Spinal cord (tissue), 10 donors: ENCODE measurements at places on chromosomes 7 and 10. TPM values are rescaled to one million over a fixed set of nuclear protein-coding genes. Genes with fewer than 3 reads are reported as not detected.
A peak's percentile ranks its signal among the peaks of the same experiment; 100 is the strongest.

DNA sequence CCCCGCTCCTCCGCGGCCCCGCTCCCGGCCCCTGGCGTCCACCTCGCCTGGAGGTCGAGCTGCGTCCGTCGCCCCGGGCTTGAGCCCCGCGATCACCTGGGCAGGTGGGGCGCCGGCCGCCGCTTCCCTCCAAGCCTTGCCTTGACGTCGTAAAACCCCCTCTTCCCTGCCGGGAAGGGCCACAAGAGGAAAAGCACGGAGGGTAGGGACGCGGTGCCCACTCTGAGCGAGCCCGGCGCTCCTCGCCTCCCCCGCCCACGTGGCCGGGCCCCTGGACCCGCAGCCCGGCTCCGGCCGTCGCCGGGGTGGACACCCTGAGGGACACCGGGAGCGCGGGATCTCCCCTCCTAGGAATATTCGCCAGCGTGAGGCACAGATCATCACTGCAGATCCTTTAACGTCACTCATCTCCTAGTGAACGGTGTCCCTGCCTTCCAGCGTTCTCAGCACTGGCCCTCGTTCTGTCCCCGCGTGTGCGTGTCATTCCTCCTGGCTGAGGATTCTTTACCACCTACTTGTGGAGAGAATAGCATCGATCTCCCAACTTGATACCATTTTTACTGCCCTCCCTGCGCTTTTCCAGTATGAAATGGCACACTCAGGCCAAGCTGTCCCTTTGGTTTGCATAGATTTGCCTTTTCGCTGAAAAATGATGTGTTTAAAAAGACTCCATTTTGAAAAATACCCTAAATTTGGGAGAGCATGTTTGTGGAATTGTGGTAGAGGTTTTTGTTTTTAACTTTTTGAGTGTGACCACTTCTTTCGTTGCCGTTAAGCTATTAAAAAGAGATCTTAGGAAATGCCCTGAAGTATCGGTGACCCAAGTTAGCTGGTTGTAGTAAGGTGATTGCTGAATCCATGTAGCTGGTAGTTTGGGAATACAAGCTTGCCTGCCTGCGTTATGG lies 649 bp downstream of the ACTR3B start:
- DNase-seq: no peak

- no peak for DNase-seq
Measured at GRCh38 chr10:95755511-95756004, 405 bp upstream of the ENTPD1 start.

GRCh38 chr10:35417795-35418194 lies 81.5 kb downstream of the CCNY start:
- DNase-seq: no peak

DNA sequence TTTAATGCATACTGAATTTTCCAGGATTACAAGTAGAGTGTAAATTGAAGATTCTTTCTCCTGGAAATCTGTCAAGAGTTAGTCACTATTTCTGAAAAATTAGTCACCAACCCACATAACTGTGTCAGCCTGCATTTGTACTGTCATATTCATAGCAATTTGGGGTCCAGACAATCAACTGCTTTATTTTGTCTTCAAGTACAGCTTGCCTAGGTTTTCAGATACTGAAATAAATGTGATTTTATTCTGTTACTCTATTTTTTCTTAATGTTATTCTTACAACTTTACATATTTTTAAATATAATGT lies 55.1 kb downstream of the CUBN start:
- DNase-seq: no peak

GRCh38 chr7:134767520-134768168 lies 11.8 kb upstream of the CALD1 start:
- no peak for DNase-seq

DNA sequence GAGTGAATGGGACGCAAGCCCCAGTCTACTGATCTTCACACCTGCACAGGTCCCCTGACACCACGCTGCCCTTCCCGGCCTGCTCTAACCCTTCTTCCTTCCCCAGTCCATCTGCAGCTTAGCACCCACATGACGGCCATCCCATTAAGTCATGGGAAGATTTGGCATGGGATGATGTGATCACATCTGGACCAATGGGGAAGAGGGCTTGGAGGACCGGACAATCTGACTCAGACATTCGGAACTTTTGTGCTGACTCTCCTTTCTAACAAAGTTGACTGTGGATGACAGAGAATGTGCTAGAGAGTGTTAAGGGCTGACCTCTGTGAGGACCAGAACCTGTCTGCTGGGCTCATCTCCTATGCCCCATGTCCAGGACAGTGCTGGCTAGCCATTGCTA lies 15.6 kb downstream of the CXCL12 start:
- no peak for DNase-seq

GRCh38 chr10:89175816-89176215 lies 31.3 kb downstream of the CH25H start:
- no peak for DNase-seq

ZNF727 gene
- total RNA-seq: 1.5 TPM

TDRD1 gene
- 1.1 TPM for total RNA-seq

SBDS gene
- total RNA-seq: 124 TPM

DNA sequence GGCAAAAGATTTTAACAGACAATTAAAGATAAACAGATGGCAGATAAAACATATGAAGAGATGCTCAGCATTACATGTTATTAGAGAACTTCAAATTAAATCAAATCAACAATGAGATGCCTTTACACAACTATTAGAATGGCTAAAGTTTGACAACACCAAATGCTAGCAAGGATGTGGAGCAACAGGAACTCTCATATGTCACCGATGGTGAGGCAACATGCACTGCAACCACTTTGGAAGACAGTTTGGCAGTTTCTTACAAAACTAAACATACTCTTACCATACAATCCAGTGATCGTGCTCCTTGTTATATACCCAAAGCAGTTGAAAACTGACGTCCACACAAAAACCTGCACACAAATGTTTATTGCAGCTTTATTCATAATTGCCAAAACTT lies 13.7 kb upstream of the ATE1 start:
- no peak for DNase-seq

DNA sequence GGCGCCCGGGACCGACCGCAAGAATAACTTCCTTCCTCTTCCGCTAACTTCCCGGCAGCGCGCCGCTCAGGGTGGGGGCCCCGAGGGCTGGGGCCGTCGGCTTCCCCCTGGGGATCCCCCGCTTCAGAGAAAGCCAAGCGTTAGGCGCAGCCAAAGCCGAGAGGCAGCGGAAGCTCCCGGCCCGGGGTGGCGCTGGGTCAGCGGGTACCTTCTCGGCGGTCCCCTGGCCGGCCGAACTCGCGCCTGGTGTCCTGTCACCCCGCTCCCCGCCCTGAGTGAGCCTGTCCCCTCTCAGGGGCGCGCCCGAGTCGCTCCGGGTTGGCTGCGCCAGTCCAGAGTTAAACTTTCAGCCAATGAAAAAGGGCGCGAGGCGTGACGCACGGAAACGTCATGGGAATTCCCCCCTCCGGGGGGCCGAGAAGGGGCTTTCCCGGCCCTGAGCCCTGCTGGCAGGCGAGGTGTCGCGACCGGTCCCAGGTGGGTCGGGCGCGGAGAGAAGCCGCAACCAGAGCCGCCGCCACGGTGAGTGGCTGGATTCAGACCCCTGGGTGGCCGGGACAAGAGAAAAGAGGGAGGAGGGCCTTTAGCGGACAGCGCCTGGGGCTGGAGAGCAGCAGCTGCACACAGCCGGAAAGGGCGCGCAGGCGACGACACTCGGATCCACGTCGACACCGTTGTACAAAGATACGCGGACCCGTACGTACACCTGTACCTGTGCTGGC lies 1.3 kb upstream of the NFKB2 start:
- DNase-seq: peak; percentile 93

VOPP1 gene
- total RNA-seq: 59.1 TPM

CCZ1B gene
- total RNA-seq: 85.2 TPM

TEX36 gene
- 0.77 TPM for total RNA-seq

- peak; percentile 39 for DNase-seq
Measured at GRCh38 chr10:128914681-128915080, 552.4 kb upstream of the MGMT start.

MORN4 gene
- total RNA-seq: 27.8 TPM

GRCh38 chr10:78222096-78222790 lies 188.6 kb downstream of the RPS24 start:
- no peak for DNase-seq

GRCh38 chr7:26619348-26619984 lies 244.9 kb downstream of the SKAP2 start:
- DNase-seq: no peak

ERCC6 gene
- 22.6 TPM for total RNA-seq

- DNase-seq: no peak
Measured at GRCh38 chr10:24722676-24723385, 856 bp downstream of the ARHGAP21 start.

DNA sequence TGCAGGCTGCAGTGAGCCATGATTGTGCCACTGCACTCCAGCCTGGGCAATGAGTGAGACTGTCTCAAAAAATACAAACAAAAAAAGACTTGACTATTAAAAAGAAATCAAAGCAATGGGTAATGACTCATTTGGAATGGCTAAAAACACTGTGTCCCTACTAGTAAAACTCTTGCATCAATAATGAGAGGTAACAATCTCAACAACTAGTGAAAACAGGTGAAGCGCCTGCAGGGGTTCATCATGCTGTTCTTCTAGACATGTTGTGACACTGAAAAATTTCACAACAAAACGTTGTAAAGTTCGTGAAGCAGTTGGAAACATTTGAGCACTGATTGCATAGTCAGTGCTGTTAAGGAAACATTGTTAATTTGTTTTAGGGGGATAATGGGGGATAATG lies 26.9 kb upstream of the SLC29A4 start:
- DNase-seq: no peak

- no peak for DNase-seq
Measured at GRCh38 chr10:93758891-93759410, 1.2 kb downstream of the LGI1 start.

GRCh38 chr7:143936087-143937009 lies 1.3 kb downstream of the OR2F2 start:
- no peak for DNase-seq

GRCh38 chr10:11472158-11472753 lies 139.2 kb downstream of the USP6NL start:
- peak; percentile 84 for DNase-seq

DNA sequence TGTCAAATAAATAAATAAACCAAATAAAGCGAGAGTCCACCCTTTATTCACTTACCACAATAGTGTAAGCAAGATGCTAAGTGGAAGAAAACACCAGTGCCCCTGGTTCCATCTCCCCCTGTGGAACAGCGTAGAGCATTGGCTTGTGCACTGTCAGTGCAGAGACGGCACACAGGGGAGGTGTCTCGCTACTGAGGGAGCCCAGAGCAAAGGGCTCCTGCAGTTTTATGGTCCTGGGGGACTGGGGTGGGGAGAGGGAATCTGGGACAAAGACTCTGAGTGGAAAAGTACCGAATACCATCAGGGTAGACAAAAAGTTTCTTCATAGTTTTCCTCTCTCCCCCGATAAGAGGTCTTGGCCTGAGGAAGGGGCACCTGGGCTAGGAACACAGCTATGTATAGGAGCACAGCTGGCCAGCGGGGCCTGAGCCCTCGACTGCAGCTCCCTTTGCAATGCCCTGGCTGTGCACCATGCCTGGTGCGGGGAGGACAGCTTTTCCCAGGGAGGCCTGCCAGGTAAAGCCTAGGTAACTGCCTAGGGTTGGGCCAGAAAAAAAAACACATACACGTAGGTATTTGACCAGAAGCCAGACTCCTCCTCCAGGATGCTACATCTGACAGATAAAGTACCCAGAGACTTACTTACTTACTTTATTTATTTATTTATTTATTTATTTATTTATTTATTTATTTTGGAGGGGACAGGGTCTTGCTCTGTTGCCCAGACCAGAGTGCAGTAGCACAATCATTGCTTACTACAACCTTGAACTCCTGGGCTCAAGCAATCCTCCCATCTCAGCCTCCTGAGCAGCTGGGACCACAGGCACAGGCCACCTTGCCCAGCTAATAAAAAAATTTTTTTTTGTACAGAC lies 88.8 kb upstream of the KIF5B start:
- DNase-seq: no peak

GRCh38 chr7:50353201-50353600 lies 48.7 kb downstream of the IKZF1 start:
- DNase-seq: no peak

GRCh38 chr10:95896071-95896850 lies 11.5 kb upstream of the CC2D2B start:
- DNase-seq: no peak

DNA sequence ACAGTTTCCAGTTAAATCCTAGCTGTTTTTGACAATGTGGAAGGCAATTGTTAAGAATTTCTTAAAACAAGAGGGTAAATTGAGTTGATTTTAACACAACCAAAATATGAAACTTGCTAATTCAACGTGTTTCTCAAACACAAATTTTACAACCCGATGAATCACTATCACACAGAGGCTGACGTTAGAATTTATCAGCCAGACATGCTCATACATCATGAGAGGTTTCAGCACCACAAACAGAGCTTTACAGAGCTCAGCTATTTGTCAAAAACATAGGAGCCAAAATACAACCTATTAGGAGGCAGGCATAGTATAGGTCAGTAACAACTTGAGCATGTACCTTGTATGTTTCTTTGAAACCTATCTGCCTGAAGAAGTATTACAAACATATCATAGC lies 36.1 kb downstream of the LRRN3 start:
- no peak for DNase-seq

CFAP58 gene
- total RNA-seq: 2.3 TPM

RET gene
- 49.9 TPM for total RNA-seq

C10orf67 gene
- 0.69 TPM for total RNA-seq

DNA sequence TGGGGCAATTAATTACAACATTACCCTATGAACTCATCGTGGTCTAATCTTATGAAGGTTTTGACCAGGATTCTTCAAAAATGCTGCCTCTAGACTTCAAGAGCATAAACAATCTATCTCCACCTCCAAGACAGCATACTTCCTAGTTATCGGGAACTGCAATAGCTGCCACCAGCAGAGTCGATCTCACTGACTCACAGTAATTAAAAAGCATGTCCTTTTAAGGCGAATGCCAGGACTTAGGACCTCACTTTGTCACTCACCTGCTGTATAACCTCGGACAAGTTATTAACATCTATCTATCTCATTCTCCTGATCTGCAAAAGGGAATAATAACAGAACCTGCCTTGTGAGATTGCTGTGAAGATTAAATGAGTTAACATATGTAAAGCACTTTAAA lies 666.0 kb upstream of the COBL start:
- no peak for DNase-seq

- DNase-seq: no peak
Measured at GRCh38 chr10:43901744-43902504, 253.2 kb upstream of the ZNF32 start.

DNA sequence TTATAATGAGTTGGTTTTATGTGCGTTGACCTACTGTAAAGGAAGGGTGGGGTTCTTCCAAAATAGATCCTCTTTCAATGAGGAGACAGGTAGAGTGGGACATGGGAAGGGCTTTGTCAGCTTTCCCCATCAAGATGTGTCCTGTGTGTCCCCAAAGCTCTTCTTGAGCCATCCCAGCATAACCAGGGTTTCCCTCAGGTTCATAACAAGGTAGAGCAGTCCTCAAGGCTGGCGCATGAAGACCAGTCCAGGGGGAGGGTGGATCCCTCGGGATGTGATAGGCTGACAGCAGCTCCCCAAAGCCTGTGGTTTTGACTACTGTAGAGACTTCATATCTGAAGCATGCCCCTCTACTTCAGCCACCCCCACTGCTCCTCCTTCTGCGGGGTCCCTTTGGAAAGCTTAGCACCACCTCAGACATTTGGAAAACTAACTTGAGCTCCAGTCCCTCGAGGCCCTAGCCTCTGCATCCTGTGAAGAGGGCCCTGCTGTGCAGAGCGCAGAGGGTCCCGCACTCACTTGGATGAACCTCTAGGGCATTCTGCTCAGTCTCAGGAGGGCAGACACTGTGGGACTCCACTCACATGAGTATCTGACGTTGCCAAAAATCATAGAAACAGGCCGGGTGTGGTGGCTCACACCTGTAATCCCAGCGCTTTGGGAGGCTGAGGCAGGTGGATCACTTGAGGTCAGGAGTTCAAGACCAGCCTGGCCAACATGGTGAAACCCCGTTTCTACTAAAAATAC lies 1.1 kb upstream of the GIMAP8 start:
- DNase-seq: no peak

- DNase-seq: no peak
Measured at GRCh38 chr10:86269332-86269731, 97.3 kb downstream of the GRID1 start.
